HuH-7 (cell line): ENCODE measurements at places on chromosomes 4 and X.

DNA sequence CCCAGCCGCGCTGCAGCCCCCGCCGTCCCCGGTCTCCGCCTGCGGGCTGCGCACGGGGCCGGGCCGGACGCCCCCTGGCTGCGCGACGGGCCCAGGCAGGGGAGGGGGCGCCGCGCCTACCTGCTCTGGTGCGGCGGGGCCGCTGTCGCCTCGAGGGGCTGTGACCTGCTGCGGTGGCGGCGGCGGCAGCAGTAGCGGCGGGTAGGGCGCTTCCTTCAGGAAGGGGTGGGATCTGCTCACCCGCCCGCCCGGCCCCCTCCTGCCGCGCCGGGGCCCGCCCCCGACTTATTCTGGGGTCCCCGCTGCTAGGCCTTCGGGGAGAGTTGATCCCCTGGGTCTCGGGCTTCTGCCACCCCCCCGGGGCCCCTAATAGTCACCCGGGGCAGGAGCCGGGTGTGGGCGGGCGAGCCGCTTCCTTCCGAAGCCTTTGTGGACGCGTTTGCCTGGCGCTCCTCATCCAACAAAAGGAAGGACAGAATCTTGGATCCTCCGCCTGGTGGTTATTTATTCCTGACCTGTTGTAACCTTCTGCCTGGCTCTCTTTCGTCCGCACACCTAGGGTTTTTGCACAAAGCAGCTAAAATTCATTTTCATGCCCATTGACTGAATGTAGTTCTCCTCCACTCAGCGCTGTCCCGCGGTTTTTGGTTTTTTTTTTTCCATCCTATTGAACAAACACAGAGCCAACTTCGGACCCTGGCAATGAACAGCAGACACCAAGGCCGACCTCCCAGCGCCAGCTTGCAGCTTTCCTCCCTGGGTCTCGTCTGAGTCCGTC lies at the start of gene TMEM150C:
Gene TMEM150C, minus strand, starts transcription at position 203 of the 778 bp plus-strand sequence. CDS start 57,331 bp downstream, outside the sequence.
- peak; percentile 53 for DNase-seq

DNA sequence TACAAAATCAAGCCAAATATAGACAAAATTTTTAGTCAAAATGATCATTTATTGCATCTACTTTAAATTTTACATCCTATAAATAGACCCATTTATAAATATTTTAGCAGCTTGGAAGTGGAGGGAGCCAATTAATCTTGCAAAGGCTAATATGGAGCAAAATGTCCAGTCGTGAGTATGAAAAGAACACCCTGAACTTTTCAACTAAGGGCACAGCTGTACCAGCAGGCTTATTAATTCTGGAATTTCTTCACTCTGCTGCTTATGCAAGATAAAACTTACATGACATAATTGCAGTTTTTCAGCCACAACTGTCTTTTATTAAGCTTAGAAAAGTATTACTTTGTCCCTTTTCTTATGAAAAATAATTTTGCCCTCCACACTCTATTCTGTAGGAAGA lies 22.9 kb upstream of the USP53 start:
- no peak for DNase-seq

DNA sequence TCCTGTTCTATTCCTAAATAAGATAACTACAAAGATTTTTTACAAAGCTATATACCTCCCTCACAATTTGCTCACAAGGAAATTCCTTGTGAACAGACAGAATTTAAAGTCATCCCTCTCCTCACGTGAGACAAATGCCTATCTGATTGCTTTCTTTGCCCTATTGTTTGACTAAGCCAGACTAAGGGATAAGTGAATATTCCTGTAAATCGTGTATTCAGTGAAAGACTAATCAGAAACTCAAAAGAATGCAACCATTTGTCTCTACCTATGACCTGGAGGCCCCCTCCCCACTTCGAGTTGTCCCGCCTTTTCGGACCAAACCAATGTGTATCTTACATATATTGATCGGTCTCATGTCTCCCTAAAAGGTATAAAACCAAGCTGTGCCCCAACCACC lies 15.3 kb upstream of the ZBTB33 start:
- DNase-seq: no peak

GRCh38 chr4:132557660-132558059 lies 591.4 kb upstream of the PCDH10 start:
- no peak for DNase-seq

DNA sequence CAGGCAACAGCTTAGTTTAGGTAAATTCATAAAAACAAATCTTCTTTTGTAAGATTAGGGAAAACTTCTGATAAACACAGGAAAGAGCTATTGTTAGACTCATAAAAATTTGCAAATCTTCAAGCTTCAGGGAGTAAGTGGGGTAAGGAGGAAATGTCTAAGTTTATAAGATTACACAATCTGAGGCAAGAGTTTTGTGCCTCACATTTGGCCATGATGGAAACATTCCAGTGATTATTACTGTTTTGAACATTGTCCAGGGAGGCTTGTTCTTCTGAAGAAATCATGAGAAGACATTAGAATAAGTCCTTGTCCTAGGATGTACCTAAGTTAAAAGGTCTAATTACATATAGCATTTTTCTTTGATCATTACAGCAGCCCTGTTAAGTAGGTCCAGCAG lies 72.8 kb downstream of the MAOB start:
- no peak for DNase-seq

DNA sequence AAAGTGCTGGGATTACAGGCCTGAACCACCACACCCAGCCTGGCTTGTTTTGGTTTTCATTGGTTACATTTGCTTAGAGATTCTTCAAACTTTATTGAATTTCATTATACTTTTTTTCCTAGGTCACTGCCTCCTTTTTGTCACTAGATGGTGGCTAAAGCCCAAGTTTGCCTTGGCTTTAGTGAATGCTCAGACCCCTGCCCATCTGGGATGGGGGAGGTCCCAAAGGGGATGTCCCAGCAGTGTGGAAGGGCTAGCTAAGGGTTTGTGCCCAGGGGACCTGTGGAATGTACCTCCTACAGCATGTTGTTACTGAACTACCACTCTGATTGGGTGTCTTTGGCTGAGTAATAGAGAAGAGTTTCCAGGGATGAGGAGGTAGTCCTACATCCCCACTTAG lies 58.4 kb downstream of the CEP135 start:
- DNase-seq: no peak

DNA sequence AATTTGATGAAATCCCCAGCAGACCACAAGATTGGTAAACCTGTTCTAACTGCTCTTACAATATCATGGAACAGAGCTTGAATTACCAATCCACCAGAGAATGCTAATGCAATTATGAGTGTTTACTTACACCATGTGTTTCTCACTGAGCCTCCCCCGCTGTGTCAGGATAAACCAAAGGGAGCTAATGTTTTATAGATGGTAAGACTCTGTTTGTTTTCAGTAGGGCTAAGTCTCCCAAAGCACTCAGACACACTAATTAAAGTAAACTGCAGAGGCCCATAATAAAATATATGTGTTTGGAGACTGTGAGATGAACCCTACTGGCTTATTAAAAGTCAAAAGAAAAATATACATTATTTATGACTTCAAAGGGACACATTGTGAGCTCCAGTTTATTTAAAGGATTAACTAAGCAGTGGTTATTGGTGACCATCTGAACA lies 261.7 kb upstream of the FAM241A start:
- no peak for DNase-seq

DNA sequence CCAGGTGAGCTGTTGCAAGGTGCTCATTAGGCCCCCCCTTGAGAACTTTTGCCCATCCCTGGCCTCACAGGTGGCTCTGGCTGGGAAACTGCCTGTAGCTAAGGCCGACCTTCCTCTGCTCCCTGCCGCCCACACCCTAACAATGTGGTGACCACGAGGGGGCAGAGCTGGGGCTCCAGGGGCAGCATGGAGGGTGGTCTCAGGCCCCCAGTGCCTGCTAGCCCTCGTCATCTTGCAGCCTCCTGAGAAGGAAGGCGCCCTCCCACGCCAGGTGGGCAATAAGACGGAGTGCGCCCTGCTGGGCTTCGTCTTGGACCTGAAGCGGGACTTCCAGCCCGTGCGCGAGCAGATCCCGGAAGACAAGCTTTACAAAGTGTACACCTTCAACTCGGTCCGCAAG lies 32.4 kb downstream of the ATP2B3 start:
- DNase-seq: peak; percentile 32

DNA sequence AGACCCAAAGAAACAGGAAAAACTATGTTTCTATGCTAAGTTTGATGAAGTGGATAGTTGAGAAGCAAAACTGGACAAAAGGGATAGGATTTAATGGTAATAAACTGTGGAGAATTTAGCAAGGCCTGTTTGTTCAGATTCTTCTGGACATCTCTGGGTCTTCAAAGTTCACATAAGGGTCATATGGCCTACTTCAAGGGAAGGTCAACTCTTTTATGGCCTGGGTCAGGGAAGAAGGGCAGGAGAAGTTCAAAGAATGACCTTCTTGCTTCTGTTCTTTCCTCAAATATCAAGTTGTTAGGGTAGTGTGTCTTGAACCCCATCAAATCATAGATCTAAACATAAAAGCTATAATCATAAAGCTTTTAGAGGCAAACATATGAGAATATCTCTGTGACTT lies 102.7 kb downstream of the SOWAHB start:
- DNase-seq: no peak
